Upper lobe of right lung (tissue), 1 donor: ENCODE measurements at places on chromosomes 2 and 18. TPM values are rescaled to one million over a fixed set of nuclear protein-coding genes. Genes with fewer than 3 reads are reported as not detected.

DNA sequence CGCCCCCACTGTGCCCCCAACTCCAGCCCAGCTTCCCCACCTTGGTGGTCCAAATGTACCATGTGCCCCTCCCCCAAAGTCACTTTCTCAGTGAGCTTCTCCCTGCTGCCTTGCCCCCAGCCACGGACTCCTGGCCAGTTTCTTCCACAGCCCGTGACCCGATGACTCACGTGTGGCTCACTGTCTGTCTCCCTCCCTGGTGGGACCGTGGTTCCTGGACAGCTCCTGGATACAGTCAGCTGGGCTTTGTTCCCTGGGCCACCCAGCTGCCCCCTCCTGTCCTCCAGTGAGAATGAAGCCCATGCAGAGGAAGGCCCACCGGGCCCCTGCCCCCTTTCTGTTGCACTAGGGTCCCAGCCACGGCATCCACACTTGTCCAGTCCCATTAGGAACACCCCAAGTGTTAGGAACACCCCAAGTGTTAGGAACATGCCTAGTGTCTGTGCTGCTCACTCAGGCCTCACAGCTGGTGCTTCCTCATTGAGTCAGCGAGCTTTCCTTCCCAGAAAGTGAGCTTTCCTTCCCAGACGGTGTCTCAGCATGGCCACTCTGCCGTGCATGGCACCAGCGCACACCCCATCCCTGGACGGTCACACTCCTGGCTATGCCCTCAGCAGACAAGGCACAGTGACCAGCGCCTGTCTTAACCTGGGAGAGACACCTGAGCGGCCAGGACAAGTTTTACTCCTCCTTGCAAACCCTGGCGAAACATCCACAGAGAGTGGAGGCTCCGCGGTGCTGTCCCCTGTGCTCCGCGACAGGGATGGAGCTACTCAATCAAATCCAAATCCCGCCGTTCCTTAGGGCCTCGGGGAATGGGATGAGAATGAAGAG is 44.8 kb upstream of the CTDP1 start:
- no peak for DNase-seq

DNA sequence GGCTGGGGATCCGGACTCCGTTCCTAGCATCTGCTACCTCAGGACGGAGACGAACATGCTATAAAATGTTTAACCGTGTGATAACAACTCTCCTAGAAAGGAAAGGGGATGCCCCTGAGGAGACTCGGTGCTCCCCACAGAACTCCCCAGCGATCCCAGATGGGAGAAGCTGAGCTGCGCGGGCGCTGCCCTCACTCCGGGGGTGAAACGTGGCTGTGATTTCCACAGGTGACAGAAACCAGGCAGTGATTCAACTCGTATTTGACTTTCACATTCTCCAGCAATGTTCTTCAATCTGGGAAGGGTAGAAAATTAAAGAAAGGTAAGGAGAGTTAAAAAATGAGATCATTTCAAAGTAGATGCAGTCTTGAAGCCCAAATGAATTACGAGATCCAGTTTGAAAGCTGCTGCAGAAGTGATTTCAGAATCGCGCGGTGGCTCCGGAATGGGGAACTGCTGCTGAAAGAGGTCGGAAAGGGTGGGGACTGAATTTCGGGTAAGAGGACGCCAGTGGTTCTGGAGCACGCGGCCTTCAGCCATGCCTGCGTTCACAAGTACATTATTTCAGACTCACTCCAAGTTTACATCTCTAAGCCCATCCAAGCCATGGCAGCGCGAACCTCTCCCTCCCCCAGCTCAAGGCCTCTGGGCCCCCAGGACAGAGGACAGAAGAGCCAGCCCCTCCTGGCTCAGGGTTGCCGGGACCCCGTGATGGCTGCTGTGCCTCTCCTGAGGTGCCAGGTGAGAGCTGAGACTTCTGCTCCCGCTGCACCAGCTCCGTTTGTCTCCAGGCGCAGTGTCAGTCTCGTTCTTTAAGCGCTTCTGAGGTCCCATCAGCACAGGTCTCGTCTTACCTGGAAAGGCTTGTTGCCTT is 39.5 kb downstream of the ADNP2 start:
- DNase-seq, result peak; percentile 68

- no peak for DNase-seq
These were observed 137.7 kb downstream of the TANC1 start for GRCh38 chr2:159106109-159106508.

- peak; percentile 52 for DNase-seq
These were observed 293.9 kb upstream of the ERBB4 start for GRCh38 chr2:212832211-212833195.

MLPH gene
- total RNA-seq, result 423 TPM
